Foreskin keratinocyte (primary cell): ENCODE measurements at places on chromosomes 2 and 18. TPM values are rescaled to one million over a fixed set of nuclear protein-coding genes. Genes with fewer than 3 reads are reported as not detected.

GRCh38 chr2:232418466-232419244 lies 12.0 kb downstream of the ALPG start:
- peak; percentile 37 for DNase-seq

The SNTG2 gene
- not detected in 2 replicates for polyA plus RNA-seq

DNA sequence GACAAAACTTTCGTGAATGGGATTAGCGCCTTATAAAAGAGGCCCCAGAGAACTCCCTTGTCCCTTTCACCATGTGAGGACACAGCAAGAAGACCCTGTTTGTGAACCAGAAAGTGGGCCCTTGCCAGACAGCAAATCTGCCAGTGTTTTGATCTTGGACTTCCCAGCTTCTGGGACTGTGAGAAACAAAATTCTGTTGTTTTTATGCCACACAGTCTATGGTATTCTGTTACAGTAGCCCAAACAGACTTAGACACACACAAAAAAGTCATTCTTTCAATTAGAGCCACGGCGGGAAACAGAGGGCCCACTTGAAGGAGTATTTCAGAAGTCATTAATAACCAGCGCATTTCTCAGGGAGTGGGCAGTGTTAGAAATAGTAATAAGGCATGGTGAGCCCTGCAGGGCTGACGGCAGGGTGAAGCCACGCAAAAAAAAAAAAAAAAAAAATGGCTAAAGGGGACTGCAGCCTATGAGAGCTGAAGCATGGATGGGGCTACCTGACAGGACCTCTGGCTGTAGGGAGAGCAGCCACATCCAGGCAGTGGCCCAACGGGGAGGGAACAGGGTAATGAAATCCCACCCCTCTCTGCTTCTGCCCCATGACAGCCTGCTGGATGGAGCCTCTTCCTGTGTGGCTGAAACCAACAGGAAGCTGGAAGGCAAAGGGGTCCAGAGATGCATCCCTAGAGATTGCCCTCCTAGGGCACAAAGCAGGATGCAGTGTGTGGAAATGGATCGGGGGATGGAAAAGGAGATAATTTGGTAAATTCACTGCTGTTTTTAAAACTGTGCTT lies 189.3 kb downstream of the KCNS3 start:
- no peak for DNase-seq

The ZNF396 gene
- polyA plus RNA-seq, result 0.36 and 0.38 TPM in 2 replicates

DNA sequence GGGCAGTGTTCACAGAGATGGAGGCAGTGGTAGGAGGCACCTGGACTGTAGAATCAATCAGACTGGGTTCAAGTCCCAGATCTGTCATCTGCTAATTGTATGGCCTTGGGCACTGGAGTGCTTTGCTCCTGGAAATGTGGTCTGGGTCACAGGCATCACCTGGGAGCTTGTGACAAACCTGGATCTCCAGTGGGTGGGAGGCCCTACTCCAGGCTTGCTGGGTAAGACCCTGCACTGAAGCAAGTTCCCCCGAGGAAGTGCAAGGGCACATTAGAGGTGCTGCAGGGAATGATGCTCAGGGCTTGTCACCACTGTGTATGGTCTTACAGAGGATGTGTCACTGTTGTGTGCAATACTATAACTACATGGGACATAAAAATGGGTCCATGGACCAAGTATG lies 220.5 kb upstream of the ID2 start:
- DNase-seq, result no peak

GRCh38 chr2:10544252-10544651 lies 96.1 kb upstream of the ODC1 start:
- no peak for DNase-seq

- DNase-seq, result no peak
Measured at GRCh38 chr2:89844221-89844943, 1152.9 kb downstream of the RPIA start.

DNA sequence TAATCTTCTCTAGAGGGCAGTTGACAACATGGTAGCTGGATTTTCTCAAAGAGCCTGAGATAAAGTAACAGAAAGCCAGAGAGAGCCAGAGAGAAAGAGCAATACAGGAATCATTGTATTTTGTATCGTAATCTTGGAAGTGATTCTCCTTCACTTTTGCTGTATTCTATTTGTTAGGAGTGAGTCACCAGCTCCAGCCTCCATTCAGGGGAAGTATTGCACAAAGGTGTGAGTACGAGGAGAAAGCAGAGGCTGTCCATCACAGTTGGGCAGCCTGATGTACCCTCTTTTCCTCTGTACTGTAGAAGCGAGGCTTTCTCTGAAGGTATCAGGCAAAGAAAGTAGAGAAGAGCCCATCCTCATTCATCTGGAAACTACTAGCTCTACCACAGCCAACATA lies 176.8 kb downstream of the KCNS3 start:
- DNase-seq, result no peak

DNA sequence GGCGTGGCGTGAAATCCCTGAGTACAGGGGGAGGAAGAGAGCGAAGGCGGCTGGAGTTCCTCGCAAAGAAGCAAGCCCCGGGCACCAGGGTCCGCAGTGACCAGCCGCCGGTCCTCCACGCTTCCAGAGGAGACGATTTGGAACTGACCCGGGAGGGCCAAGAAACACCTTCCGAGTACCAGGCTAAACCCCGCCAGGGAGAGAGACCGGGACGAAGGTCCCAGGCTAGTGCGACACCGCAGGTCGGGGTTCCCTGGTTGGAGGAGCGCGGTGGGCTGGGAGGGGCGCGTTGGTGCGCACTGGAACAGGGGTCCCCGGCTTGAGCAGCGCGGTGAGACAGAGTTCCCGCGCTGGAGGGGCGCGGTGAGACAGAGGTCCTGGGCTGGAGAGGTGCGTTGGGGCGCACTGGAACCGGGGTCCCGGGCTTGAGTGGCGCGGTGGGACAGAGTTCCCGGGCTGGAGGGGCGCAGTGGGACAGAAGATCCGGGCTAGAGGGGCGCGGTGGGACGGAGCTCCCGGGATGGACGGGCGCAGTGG lies 901 bp downstream of the WDFY1 start:
- no peak for DNase-seq

The TACR1 gene
- polyA plus RNA-seq, result not detected in 2 replicates

- peak; percentile 42 for DNase-seq
Measured at GRCh38 chr2:68362069-68362468, 3.0 kb upstream of the PLEK start.

GRCh38 chr2:168322325-168323007 lies 75.1 kb upstream of the STK39 start:
- no peak for DNase-seq

- no peak for DNase-seq
Measured at GRCh38 chr2:150134223-150134857, 353.1 kb downstream of the RND3 start.

The SIX3 gene
- not detected in 2 replicates for polyA plus RNA-seq

DNA sequence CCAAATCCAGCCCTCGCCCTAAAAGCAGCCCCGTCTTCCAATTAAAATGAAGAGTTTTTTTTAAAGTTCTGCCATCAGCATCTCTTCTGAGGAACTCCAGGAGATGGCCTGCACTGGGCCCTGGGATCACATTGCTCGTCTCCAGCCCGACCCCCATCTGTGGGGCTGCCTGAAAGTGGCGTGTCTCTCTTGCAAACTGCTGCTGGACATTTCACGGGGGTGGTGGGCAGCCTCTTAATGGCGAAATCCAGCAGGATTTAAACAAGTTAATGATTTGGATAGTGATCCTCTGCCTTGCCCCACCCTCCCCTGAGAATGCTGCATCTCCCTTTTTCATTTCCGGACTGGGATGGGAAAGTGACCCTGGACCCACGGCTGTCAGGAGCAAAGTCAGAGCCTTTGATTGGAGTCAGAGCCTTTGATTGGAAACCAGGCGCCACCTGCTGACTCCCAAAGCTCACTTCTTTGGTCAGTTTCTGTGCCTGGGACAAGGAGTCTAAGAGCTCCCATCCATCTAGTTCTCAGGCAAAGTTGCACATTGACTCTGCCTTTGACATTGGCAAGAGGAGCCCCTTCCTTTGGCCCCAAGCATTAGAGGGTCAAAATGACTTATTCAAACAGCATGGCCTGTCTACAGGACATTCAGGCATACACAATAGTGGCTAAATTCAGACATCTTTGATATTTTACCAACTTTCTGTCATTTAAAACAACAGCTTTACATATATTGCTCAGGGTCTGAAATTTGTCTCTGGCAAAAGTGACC lies 155.2 kb downstream of the SH3BP4 start:
- DNase-seq, result no peak

DNA sequence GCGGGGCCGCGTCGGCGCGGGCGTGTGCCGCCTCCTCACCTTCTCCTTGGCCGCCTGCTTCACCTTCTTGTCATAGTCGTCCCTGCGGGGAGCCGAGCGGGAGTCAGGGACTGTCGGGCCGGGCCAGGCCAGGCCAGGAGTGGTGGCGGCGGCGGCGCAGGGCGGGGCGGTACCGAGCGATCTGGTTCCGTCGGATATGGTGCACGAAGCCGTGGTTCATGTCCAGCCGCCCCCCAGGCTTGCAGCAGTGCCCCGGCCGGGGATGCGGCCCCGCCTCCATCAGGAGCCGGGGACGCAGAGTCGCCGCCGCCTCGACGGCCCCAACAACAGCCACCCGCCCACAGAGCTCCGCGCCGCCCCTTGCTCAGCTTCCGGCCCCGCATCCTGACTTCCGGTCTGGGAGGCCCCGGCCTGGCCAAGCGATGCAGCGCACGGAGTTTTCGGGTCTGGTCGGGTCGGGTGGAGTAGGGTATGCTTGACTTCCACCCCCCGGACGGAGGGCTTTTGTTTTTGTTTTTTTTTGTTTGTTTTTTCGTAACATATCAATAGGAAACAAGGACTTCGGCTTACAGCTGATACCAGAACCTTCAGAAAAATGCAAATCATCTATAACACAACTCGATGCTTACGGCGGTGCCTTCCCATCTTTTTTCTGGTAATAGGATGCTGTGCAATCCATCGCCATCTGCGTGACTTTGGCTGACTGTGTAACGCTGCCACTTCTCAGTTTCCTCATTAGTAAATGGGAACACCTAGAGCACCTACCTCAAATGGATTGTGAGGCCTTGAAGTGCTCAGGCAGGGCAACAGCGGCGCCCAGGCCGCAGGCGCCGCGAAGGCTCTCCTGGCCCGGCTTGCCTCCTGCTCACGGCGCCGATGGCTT lies at the start of gene C2orf68:
TSS of gene C2orf68 (minus strand) at position 362 of the 883 bp plus-strand sequence. CDS start at position 280, 82 bp downstream.
- DNase-seq, result peak; percentile 80

GRCh38 chr2:40451918-40452605 lies at the start of gene SLC8A1:
Gene SLC8A1, minus strand, starts transcription at chr2:40452090.
- no peak for DNase-seq

GRCh38 chr2:45786836-45787357 lies 135.4 kb downstream of the PRKCE start:
- no peak for DNase-seq

The INHA gene
- 0.14 and 0.19 TPM in 2 replicates for polyA plus RNA-seq

GRCh38 chr2:63569740-63570139 lies 18.5 kb downstream of the WDPCP start:
- no peak for DNase-seq

DNA sequence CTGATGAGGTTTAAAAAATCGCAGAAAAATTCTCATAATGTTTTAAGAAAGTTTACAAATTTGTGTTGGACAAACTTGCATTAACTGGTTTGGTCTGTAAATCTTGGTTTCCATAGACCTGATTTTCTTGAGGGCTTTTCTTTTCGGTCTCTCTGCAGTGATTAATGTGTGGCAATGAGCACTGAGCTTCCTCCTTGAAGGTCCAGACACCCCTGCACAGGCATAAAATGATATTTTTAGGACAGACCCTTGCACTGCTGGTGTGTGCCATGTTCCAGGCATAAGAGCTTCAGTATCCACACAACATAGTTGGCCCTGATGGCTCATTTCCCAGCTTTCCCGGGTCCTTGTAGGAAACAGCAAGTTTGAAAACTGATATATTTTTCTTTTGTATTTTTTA lies 33.7 kb downstream of the MRPL33 start:
- no peak for DNase-seq

DNA sequence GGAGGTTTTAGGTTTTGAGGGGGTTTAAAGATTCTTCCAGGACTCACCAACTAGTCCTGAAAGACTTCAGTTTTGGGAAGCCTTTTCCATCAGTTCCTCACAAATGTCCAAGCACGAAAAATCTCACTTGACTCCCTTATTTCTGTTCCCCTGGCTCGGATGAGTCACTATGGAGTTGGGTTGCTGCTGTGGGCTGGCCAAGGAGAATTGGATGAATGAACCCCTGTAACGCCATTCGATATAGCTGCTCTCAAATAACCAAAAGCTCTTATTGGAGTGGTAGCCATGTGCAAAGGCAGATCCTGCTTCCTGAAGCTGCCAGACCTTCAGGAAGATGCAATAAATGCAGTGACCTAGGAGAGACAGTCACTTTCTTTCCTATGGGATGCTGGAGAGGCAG lies 417.0 kb downstream of the ZNF521 start:
- no peak for DNase-seq

- no peak for DNase-seq
Measured at GRCh38 chr2:80126596-80127189, 177.9 kb downstream of the LRRTM1 start.

- DNase-seq, result no peak
Measured at GRCh38 chr2:40204268-40204667, 247.6 kb downstream of the SLC8A1 start.

GRCh38 chr2:120344976-120345581 lies 857 bp upstream of the INHBB start:
- no peak for DNase-seq

The KLHL14 gene
- polyA plus RNA-seq, result not detected in 2 replicates

DNA sequence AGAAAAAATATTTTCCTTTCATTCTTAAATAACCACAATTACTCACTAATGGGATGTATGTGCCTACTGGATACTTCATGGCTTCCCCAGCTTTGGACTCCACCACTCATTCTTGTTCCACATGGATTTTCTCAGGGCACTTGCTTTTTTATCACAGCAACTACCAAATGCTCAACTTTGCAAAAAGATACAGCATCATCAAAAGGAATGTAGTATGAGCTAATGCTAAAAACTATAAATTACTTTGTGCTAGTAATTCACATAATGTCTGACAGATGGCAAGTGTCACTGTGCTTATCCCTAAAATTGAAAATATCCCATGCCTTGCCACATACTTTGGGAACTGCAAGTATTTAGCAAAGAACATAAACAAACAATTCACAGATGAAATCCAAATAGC lies 130.4 kb upstream of the ZFP36L2 start:
- no peak for DNase-seq

- DNase-seq, result peak; percentile 17
Measured at GRCh38 chr2:58939388-58939787, 698.3 kb upstream of the FANCL start.

- DNase-seq, result peak; percentile 19
Measured at GRCh38 chr2:46296216-46296839, 879 bp upstream of the EPAS1 start.

DNA sequence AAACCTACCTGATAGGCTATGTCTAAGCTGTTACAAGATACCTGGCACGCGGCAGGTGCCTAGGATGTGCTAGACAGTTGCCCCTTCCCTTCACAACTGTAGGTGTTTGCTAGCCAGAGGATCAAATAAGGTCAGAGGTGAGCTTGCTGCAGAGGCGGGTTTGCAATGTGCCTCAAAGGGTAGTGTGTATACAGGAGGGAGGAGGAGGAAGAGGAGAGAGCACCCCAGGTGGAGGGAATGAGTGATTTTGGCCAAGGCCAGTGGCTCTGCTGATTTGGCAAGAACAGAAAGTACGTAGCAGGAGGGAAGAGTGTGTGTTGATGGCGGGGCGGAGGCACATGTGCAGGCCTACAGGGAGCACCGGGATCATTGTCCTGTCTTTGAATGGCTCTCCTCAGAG lies 236.5 kb downstream of the HAUS1 start:
- no peak for DNase-seq
